ENCODE measurements at places on chromosomes 7 and 10.
A peak's percentile ranks its signal among the peaks of the same experiment; 100 is the strongest.

DNA sequence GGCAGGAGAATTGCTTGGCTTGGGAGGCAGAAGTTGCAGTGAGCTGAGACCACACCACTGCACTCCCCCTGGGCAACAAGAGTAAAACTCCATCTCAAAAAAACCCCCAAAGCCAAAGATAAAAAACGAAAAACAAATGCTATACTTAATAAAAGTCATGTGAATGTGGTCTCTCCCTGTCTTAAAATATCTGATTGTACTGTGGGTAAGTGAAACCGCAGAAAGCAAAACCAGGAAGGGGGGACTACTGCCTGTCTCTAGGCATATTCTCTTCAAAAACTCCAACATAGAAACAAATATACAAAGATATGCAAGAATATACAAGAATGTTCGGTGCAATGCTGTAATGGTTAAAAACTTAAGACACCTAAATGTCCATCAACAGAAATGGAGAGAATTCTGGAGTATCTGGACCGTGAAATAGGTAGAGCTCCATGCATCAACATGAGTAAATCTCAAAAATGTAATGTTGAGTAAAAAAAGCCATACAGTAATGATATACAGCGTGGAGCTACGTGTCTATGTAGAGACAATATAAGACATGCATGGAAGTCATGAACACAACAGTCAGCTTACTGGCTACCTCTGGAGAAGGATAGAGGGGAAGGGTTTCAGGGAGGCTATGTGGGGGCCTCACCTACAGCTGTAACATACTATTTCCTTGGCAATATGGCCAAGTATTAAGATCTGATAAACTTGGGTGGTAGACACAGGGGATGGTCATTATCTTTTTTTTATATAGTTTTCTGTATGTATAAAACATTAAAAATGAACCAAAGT lies 2.1 kb downstream of the ZNF394 start:
- DNase-seq, result no peak

DNA sequence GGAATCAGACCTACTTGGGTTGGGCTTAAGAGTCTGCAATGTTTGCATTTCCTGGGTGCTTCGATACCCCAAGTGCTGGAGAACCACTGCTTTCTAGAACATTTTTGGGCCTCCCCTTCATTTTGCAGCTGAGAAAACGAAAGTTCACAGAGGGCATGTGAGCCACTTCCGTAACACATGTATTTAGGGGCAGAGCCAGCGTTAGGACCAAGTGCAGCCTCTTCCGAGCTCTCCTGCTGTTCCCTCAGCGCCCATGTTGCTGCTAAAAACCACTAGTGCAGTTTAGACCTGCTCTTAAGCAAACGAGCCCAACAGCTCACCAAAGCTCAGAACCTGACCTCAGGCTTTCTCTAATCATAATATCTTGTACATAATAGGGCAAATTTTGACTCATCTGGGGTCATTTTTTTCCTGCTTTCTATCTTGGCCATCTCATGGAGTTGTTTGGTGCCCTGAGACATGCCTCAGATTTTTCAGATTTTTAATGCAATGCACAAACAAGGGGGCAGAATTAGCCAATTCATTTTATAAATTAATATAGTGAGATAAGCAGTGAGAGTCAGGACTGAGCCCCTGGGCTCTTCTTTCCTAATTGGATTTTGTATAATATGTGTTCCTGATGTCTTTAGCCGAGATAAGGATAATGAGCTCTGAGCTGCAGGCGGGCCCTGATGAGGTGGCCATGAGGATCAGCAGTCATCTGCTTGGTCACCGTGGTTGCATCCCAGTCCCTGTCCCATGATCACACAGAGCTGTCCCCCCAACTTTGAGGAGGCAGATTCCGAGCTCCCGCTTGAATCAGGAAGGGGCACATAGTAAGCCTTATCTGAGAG lies 12.9 kb downstream of the BAG3 start:
- DNase-seq, result no peak

DNA sequence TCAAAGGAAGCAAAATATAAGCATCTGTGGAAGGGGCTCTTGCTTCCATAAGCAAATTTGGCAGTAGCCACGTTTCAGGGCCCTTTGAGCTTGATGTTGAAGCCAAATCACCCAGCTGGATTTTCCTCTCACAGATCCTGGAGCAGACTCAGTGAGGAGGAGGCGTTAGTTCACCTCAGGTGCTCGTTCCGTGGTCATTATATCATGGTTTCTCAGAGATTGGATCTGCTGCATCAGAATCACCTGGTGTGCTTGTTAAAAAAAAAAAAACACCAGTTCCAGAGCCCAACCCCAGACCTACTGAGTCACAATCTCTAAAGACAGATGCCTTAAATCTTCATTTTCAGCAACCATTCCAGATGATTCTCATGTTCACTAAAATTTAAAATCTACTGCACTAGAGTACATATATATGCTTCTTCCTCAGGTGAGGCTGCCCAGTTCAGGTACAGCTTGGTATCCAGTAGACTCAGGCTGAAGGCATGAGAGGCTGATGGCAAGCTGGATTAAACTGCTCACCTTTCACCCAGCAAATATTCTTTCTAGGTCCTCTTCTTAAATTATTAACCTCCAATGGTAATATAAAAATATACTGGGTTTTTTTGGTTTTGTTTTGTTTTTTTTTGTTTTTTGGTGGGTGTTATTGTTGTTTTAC lies 24.9 kb downstream of the TFAM start:
- DNase-seq, result no peak

DNA sequence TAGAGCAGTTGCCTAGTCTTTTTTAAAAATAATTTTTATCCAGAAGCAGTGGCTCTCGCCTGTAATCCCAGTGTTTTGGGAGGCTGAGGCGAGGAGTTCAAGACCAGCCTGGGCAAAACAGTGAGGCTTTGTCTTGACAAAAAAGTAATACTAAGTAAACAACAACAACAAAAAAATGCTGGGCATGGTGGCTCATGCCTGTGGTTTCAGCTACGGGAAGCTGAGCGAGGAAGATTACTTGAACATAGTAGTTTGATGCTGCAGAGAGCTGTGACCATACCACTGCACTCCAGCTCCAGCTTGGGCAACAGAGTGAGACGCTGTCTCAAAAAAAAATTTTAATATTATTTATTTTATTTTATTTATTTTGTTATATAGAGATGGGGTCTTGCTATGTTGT lies 31.3 kb upstream of the TPST1 start:
- no peak for DNase-seq

- DNase-seq, result peak; percentile 21
Observed at GRCh38 chr10:35635576-35635975, 6.5 kb downstream of the FZD8 start.

- peak; percentile 59 for DNase-seq
Observed at GRCh38 chr10:30456266-30456665, 22.3 kb downstream of the MAP3K8 start.

DNA sequence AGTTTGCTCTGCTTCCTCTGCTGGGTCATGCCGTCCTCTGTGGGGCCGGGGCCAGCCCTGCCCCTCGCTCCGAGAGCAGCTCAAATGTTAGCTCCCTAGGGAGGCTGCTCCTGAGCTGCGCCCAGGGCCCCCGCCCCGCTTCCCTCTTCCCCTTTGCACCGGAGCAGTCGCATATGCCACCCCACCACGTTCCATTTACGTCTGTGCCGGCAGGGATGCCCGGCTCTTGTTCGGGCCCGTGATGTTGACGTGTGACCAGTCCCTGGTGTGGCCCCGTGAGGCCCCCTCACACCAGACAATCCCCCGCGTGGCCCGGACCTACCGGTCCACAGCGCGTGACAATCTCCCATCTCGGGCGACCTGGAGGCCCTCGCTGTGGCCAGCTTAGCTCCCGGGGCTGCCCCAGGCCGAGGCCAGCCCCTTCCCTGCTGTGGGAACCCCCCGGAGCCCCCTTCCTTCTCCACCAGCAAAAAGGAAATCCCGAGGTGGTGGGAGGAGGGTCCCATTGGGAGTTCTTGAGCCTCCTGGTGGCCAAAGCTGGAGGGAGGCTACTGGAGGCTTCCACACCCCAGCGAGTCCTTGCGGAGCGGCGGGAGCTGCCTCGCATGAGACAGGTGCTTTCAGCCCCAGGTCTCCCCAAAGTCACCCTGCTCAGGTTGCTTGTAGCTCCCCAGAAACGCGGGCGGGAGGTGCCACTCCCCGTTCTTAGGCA lies 15.2 kb downstream of the FAM20C start:
- no peak for DNase-seq

GRCh38 chr10:121772884-121773283 lies 154.9 kb downstream of the ATE1 start:
- no peak for DNase-seq

- DNase-seq, result no peak
Observed at GRCh38 chr7:96992192-96993005, 13.0 kb upstream of the DLX6 start.

DNA sequence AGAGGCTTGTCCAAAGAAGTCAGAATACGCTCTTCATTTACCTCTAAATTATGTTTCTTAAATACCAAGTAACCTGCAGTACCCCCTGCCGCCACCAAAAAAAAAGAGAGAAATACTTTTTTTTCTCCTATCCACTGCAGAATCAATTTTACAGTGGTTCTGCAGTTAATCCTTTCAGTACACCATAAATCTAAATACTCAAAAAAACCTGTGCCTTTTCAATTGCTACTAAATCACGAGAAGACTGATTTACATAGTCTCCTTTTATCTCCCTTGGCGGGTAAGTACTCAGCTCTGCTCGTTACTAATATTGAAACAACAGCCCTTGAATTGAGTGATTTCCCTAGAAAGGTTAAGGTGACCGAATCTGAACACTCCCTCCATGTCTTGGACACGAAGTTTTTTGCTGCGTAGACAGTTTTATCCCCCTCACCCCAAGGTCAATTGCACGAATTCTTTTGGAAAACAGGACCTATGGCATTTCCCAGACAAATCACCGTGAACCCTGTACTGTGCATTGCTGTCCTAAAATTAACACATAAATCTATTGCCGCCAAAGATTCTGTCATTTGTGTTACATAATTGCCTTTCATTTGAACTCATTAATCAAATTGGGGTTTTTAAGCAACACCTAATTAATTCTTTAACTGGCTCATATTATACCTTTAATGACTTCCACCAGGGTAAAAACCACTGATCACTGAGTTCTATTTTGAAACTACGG lies 512 bp upstream of the VIM start:
- DNase-seq, result peak; percentile 23

Data from KG1 (cell line).